ENCODE measurements at places on chromosomes 3 and 15. TPM values are rescaled to one million over a fixed set of nuclear protein-coding genes. Genes with fewer than 3 reads are reported as not detected.

- no peak overlapping the region for H3K4me3 ChIP-seq
- H3K36me3 ChIP-seq, result no peaks in the 10 kb centered on the region
- no peaks in the 10 kb centered on the region for H3K27me3 ChIP-seq
- H3K27ac ChIP-seq, result peak overlapping the region; percentile 66
These were observed 30.6 kb upstream of the SLC6A6 start for GRCh38 chr3:14371573-14372474.

DNA sequence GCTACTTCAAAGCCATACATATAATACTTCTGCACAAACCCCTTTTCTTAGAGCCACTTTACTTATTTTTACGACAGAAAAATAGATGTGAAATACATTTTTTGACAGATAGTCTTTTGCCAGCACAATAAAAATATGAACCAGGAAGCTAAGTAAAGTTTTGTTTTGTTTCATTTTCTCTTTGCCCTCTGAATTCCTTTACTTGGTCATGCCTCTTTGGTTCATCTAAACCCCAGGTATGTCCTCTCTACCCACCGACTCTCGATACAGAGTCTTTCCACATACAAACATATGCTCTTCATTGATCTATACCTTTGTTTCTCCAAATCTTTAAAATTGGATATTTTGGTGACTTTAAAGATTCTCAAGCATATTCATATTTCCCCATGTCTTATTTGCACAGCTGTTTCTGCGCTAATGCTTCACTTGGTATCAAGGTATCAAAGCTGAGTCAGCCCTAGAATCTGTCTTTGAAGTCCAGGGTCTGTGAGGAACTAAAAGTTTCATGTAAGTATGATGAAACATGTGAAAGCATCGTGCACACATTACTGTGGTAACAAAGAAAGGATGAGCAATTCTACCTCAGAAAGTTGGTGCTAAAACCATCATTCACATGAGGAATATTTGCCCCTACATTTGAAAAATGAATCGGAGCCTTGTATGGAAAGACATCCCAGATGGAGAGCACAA, 845.4 kb downstream of the NAALADL2 start:
- no peak overlapping the region for H3K27ac ChIP-seq
- H3K4me3 ChIP-seq, result no peak overlapping the region
- DNase-seq, result no peak
- H3K36me3 ChIP-seq, result no peaks in the 10 kb centered on the region
- no peaks in the 10 kb centered on the region for H3K4me1 ChIP-seq

- H3K4me3 ChIP-seq, result no peak overlapping the region
- H3K27ac ChIP-seq, result no peak overlapping the region
- H3K36me3 ChIP-seq, result no peaks in the 10 kb centered on the region
- no peaks in the 10 kb centered on the region for H3K27me3 ChIP-seq
- H3K4me1 ChIP-seq, result no peaks in the 10 kb centered on the region
- no peak for DNase-seq
These were observed 222.5 kb downstream of the SUCLG2 start for GRCh38 chr3:67431887-67432286.

- H3K4me1 ChIP-seq, result peaks cover 10% of the 10 kb centered on the region
- H3K4me3 ChIP-seq, result peak overlapping the region; percentile 66
- no peak overlapping the region for H3K27ac ChIP-seq
- H3K36me3 ChIP-seq, result no peaks in the 10 kb centered on the region
- peaks cover 20% of the 10 kb centered on the region for H3K27me3 ChIP-seq
These were observed 775 bp upstream of the CCDC39 start for GRCh38 chr3:180680097-180680430.

GRCh38 chr3:108603691-108604090, 14.2 kb downstream of the DZIP3 start:
- no peaks in the 10 kb centered on the region for H3K36me3 ChIP-seq
- no peaks in the 10 kb centered on the region for H3K4me1 ChIP-seq
- no peak overlapping the region for H3K27ac ChIP-seq
- no peaks in the 10 kb centered on the region for H3K27me3 ChIP-seq
- no peak overlapping the region for H3K4me3 ChIP-seq

DNA sequence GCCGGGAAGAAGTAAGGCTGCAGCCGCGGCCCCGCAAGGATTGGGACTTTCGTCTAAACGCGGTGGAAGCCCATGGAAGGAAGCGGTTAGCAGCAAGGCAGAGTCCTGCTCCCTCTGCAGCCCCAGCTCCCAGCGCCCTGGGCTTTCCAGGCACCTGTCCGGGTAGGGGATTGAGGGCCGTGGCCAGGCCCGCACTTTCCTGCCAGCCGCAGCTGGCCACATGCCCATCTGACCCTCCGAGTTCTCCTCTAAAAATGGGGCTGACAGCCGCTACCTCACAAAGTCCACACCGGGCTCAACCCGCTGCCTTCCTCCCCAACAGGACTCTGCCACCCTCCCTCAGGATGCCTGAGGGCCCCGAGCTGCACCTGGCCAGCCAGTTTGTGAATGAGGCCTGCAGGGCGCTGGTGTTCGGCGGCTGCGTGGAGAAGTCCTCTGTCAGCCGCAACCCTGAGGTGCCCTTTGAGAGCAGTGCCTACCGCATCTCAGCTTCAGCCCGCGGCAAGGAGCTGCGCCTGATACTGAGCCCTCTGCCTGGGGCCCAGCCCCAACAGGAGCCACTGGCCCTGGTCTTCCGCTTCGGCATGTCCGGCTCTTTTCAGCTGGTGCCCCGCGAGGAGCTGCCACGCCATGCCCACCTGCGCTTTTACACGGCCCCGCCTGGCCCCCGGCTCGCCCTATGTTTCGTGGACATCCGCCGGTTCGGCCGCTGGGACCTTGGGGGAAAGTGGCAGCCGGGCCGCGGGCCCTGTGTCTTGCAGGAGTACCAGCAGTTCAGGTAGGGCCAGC, 1.9 kb downstream of the NEIL1 start:
- H3K27me3 ChIP-seq, result no peaks in the 10 kb centered on the region
- peak overlapping the region; percentile 81 for H3K27ac ChIP-seq
- no peaks in the 10 kb centered on the region for H3K36me3 ChIP-seq
- H3K4me3 ChIP-seq, result peak overlapping the region; percentile 90
- peak; percentile 50 for DNase-seq

DNA sequence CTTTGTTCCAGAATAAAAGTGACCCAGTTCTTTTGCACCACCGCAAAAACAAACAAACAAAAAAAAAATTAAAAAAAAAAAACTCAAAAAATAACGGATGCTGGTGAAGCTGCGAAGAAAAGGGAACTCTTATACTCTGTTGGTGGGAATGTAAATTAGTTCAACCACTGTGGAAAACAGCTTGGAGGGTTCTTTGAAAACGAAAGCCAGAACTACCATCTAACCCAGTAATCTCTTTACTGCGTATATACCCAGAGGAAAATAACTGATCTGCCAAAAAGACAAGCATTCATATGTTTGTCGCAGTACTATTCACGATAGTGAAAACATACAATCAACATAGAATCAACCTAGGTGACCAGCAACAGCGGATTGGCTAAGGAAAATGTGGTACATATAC, 298.9 kb upstream of the CBLB start:
- DNase-seq, result no peak
- no peak overlapping the region for H3K4me3 ChIP-seq
- no peaks in the 10 kb centered on the region for H3K27me3 ChIP-seq

DNA sequence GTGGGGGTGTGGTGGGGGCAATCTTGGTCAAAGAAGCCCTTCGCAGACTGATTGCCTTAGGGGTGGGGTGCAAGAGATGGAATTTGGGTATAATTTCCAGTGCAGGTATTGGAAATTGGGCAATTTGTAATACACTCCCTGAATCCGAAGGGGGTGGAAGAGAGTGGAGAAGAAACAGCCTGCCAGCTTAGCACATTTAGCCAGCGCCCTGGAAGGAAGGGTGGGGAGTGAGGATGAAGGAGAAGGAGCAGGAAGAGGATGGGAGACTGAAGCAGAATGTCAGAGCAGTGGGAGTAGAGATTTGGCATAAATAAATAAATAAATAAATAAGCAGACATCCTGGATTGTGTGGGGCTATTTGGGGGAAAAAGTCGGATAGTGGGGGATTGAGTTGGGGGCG, 1.6 kb downstream of the GAP43 start:
- DNase-seq, result no peak
- no peaks in the 10 kb centered on the region for H3K36me3 ChIP-seq
- H3K4me1 ChIP-seq, result peaks cover 9% of the 10 kb centered on the region

DNA sequence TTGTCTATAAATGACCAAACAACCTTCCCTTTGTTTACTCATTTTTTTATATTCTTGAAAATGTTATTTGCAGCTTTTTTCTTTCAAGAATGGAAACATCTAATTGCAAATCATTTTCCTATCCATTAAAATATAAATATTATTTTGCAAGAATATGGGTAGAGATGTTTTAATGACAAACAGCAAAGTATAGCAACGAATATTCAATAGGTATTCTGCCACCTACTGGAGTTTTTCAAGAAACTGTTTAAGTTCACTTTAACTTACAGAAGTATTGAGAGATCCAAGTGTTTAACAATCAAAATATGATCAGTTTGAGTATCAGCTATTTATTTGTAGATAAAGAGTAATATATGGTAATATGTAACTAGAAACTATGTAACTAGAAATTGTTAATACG, 6.9 kb upstream of the EOGT start:
- no peaks in the 10 kb centered on the region for H3K27me3 ChIP-seq
- H3K36me3 ChIP-seq, result peaks cover 49% of the 10 kb centered on the region
- no peaks in the 10 kb centered on the region for H3K4me1 ChIP-seq
- no peak for DNase-seq
- no peak overlapping the region for H3K27ac ChIP-seq

- no peaks in the 10 kb centered on the region for H3K27me3 ChIP-seq
- H3K4me3 ChIP-seq, result no peak overlapping the region
- no peaks in the 10 kb centered on the region for H3K36me3 ChIP-seq
- peaks cover 2% of the 10 kb centered on the region for H3K4me1 ChIP-seq
- no peak overlapping the region for H3K27ac ChIP-seq
- DNase-seq, result no peak
These were observed 149.6 kb downstream of the MAGI1 start for GRCh38 chr3:65888980-65889706.

GRCh38 chr3:172699031-172699430, 11.8 kb downstream of the NCEH1 start:
- no peak for DNase-seq
- H3K36me3 ChIP-seq, result no peaks in the 10 kb centered on the region
- H3K4me3 ChIP-seq, result no peak overlapping the region

DNA sequence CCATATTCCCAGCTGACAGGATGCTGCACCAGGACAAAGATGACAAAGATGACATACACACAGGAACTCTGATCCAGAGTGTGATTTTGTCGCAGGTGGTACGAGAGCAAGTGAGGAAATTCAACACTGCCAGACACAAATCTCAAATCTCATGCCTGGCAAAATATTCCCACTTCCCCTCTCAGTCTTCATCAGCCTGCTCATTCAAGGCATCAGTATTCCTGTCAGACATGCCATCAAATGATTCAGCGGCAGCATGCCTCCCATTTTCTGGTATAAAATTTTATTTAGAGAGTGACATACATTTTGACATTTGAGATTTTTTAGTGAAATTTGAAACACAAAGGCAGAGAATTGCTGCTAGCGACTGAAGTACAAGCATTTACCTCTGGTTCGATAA, 228.1 kb upstream of the LMCD1 start:
- no peak overlapping the region for H3K27ac ChIP-seq
- H3K27me3 ChIP-seq, result no peaks in the 10 kb centered on the region
- no peaks in the 10 kb centered on the region for H3K36me3 ChIP-seq
- no peak overlapping the region for H3K4me3 ChIP-seq
- no peak for DNase-seq

GRCh38 chr3:128681369-128681829, 30.8 kb upstream of the RPN1 start:
- no peaks in the 10 kb centered on the region for H3K36me3 ChIP-seq
- H3K27ac ChIP-seq, result peak overlapping the region; percentile 95
- H3K27me3 ChIP-seq, result no peaks in the 10 kb centered on the region
- H3K4me3 ChIP-seq, result peak overlapping the region; percentile 65

- H3K4me1 ChIP-seq, result peaks cover 20% of the 10 kb centered on the region
- no peak overlapping the region for H3K27ac ChIP-seq
- no peaks in the 10 kb centered on the region for H3K36me3 ChIP-seq
- DNase-seq, result no peak
- H3K4me3 ChIP-seq, result no peak overlapping the region
These were observed 50.0 kb upstream of the DGKG start for GRCh38 chr3:186411994-186412393.

DNA sequence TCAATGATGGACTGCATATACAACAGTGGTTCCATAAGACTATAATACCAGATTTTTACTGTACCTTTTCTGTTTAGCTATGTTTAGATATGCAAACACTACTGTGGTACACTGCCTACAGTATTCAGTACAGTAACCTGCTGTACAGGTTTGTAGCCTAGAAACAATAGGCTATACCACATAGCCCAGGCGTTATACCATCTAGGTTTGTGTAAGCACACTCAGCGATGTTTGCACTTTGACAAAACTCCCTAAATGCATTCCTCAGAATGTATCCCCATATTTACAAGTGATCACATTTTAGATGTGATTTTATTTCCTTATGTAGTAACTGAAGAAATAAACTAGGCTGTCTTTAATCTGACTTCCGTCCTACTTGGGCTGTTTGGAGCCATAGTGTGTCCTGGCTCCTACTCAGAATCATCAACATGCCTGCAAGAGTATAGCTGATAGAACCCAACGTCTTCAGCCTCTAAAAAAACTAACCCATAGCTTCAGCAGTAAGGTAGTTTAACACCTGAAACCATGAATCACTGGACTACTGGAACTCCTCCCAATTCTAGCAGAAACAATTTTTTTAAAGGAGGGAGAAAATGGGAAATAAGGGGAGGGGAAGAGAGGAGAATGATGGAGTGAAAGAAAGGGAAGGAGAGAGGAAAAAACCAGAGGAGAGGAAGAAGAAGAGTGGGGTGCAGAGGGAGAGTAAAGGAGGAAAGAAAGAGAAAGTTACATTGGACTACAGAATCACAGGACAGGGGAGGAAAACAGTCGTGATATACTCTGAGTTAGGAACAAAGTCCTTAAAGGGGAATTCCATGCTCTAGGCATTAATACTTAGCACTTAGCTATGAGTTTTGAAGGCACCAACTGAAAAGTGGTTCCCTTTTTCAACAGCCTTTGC, 67.7 kb upstream of the PLXND1 start:
- no peaks in the 10 kb centered on the region for H3K27me3 ChIP-seq
- H3K4me3 ChIP-seq, result no peak overlapping the region
- peaks cover 17% of the 10 kb centered on the region for H3K4me1 ChIP-seq
- no peak overlapping the region for H3K27ac ChIP-seq

The DNAH12 gene
- 11.2 TPM for total RNA-seq

The POLQ gene
- 0.56 TPM for total RNA-seq

The MRPL46 gene
- 15.3 TPM for total RNA-seq

The CDC25A gene
- 0.83 TPM for total RNA-seq

The GORASP1 gene
- total RNA-seq, result 81.6 TPM

The LYZL4 gene
- not detected for total RNA-seq

The RBP2 gene
- 3.1 TPM for total RNA-seq
